Regular cardiac myocyte (primary cell): ENCODE measurements at places on chromosomes 4 and X. TPM values are rescaled to one million over a fixed set of nuclear protein-coding genes. Genes with fewer than 3 reads are reported as not detected.

The NAP1L3 gene
- total RNA-seq: 6.5 and 7.9 TPM in 2 replicates

The APBB2 gene
- 73.3 and 87.4 TPM in 2 replicates for total RNA-seq

The SRPK3 gene
- total RNA-seq: 0.58 and 0.85 TPM in 2 replicates

The DNASE1L1 gene
- total RNA-seq: 62.6 and 66.7 TPM in 2 replicates

The EVC2 gene
- 7.9 and 11.3 TPM in 2 replicates for total RNA-seq

The MAGEB18 gene
- not detected in 2 replicates for total RNA-seq

The VCX gene
- total RNA-seq: not detected in 2 replicates

The IGSF1 gene
- under 0.01 TPM in 1 of 2 replicates, not detected in the other for total RNA-seq

The LEF1 gene
- total RNA-seq: 0.28 and 0.77 TPM in 2 replicates

The DYNLT3 gene
- 64.0 and 98.4 TPM in 2 replicates for total RNA-seq

The FGFR3 gene
- total RNA-seq: 0.56 and 1.7 TPM in 2 replicates

The DOCK11 gene
- 16.5 and 26.2 TPM in 2 replicates for total RNA-seq

The LGI2 gene
- under 0.01 and 0.85 TPM in 2 replicates for total RNA-seq

The CCNQ gene
- total RNA-seq: 25.9 and 48.5 TPM in 2 replicates

The PRRG3 gene
- not detected in 2 replicates for total RNA-seq

The TGIF2LX gene
- not detected in 2 replicates for total RNA-seq

The MAGEA1 gene
- not detected in 2 replicates for total RNA-seq

The SPANXB1 gene
- not detected in 2 replicates for total RNA-seq

The PDGFRA gene
- 295 and 354 TPM in 2 replicates for total RNA-seq

The KLB gene
- total RNA-seq: under 0.01 TPM in 1 of 2 replicates, not detected in the other

The P2RY10 gene
- not detected in 2 replicates for total RNA-seq

The PNMA5 gene
- not detected in 2 replicates for total RNA-seq

The RTL5 gene
- total RNA-seq: 2.0 and 3.3 TPM in 2 replicates

The ZCCHC13 gene
- total RNA-seq: not detected in 2 replicates

The RIBC1 gene
- 0.19 and 0.28 TPM in 2 replicates for total RNA-seq

The GAGE1 gene
- total RNA-seq: not detected in 2 replicates

The NR0B1 gene
- not detected in 2 replicates for total RNA-seq

The WAS gene
- 0.28 TPM in 1 of 2 replicates, not detected in the other for total RNA-seq

The MAGEB2 gene
- total RNA-seq: not detected in 2 replicates
